ENCODE measurements at places on chromosomes 5 and 9. TPM values are rescaled to one million over a fixed set of nuclear protein-coding genes. Genes with fewer than 3 reads are reported as not detected.

Gene TMEM215
- polyA plus RNA-seq: not detected

Gene EXD3
- polyA plus RNA-seq: 15.9 TPM

Gene SPATA31D4
- not detected for polyA plus RNA-seq

DNA sequence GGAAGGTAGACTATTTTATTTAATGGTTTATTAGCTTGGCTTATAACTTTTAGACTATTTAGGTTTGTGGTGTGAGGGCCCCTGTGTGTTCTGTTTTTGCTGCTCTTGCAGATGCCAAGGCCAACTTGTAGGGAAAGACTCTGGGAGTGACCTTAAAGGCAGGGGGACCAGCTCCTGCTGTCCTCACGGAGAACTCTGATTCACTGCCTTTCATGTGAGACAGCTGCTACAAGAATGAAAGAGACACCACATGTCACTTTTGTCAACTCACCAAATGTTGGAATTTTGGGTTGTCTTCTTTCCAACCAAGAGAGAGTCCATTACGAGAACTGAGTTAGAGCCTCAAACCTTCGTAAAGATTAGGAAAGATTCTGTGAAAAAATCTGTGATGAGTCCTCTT is 258.3 kb upstream of the ADAMTSL1 start:
- DNase-seq: no peak

DNA sequence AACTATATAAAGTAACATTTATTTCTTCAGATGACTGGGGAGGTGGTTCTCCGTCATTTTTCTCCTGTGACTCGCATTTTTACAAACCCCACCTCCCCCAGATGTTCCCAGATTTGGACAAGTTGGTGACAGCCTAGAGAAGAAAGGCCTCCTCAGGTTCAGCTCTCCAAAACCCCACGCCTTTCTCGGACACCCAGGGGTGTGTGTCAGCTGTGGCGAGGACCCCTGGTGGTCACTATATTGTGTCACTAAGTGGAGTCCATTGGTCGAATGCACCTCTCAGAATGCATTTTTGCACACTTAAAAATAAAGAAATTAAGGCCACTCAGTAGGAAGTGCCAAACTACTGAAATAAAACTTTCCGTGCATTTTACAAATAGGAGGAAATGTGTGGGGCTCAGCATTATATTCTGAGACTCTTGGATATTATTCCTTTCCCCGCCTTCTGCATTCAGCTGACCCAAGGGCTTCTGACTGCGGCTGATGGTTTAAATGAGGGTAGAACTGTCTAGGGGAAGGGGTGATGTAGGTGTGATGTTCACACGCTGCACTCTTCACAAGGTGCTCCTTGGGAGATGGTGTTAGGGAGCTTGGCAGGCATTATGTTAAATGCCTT is 47.6 kb downstream of the ACO1 start:
- DNase-seq: no peak

DNA sequence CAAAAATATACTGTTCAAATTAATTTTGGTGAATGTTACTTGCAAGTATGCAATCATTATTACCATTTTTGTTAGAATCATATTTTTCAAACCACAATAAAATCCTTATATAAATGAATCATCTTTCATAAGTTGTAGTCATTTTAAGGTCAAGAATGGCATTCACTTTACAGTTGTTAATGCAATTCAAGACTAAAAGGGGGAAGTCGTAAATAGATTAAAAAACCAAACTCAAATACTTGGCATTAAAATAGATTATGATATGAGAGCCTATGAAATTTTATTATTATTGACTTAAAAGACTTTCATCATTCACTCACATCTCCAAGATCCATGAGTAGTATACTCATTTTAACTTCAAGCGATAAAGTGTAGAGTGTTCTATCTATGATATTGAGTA is 11.6 kb downstream of the CDH9 start:
- no peak for DNase-seq

DNA sequence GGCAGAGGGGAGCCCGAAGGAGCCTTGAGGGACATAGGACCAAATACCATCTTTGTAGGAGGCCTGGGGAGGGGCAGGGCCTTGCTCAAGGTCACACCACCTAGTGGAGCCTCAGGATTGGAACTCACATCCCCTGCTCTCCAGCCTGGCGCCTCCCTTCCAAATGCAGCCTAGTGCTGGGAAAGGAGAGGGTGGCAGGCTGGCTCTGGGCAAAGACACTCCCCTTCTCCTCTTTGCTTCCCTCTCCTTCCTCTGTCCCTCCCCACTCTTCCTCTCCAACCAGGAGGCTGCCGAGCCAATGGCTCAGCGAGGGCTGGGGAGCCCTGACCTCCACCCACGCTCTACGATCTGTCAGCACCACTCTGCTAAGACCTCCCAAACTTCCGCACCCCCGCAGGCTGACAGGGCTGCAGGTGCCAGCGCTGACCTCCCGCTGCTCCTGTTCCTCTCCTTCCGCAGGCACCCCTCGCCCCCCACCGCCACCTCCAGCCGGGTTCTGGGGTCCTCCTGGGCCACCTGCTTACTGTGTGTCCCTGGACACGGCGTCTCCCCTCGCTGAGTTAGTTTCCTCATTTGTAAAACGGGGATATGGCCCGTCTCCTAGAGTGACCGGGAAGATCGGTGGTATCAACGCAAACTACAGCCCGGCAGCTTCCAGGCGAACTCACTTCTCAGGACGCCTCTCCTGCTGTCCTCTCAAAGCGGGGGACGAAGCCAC is 52.9 kb downstream of the C9orf50 start:
- DNase-seq: peak; percentile 80

DNA sequence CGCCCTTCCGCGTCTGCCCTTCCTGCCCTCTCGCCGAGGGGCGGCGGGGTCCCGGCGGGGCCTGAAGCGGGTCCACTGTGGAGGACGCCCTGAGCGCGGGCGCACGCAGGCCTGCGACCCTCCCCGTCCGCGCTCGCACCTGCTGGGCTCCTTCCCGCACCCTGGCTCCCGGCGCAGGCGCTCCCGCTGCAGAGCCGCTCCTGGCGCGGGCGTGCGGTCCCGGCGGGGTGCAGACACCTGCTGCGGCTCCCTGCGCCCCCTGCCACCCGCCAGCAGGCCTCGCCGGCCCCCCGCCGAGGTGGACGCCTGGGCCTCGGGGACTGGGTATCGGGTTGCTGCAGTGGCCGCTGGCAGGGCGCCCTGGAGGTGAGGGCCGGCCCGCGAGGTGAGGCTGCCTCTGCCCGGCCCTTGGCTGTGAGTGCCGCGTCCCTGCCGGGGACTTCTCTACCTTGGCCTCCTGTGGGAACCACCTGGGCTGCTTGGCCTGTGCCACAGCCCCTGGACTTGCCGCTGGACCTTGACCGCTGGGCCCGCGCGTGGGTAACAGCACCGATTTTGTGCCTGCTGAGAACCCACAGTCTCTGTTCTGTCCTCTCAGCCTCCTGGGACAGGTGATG is 627 bp downstream of the ARRDC1 start:
- DNase-seq: peak; percentile 80

GRCh38 chr5:172090976-172091547 is 84.6 kb upstream of the FBXW11 start:
- no peak for DNase-seq

DNA sequence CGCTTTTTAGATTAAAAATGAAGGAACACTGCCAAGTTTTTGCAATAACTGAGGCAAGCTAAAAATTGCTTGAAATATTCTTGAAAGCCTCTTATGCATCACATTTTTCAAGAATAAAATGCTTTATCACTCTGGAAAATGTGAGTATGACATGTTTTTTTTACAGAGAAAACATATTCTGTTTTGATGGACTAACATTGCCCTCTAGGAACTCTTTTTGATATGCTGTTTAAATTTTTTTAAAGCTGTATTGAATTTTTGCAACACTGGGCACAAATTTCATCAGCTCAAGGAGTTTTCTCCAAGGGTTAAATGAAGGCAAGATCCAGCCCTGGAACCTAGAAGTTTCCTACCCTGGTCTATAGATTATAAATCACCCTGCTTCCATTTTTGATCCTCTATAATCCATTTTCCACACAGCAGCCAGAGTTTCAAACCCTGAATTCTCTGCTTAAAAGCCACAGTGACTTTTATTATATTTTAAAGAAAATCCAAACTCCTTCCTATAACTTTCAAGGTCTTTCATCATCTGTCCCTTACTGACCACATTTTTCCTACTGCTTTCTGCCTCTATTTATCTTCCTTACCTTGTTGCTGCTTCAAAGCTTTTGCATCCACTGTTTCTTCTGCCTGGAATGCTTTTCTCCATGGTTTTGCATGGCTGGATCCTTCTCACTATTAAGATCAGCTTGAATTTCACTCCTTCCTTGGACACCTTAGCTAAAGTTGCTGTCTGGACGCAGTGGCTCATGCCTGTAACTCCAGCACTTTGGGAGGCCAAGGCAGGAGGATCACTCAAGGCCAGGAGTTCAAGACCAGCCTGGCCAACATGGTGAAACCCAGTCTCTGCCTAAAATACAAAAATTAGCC is 60.9 kb downstream of the IL31RA start:
- no peak for DNase-seq

GRCh38 chr5:35785601-35786085 is 71.0 kb upstream of the IL7R start:
- no peak for DNase-seq

GRCh38 chr5:72134226-72134899 is 27.1 kb downstream of the MAP1B start:
- DNase-seq: no peak

DNA sequence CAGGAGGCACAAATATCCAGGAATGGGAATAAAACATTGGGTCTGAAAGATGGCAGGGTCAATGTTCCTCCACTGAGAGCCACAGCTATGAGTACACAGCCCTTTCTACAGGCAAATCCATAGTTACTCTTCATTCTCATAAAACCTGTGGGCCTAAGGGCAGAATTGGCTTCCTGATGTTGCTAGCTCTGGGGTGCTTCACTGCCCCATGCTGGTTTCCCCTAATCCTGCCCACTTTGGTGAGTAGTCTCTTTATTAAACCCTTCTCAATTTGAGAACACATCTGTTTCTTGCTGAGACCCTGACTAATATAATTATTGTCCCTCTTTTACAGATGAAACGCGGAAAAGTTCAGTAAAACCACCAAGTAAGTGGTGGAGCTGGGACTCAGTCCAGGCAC is 66.3 kb upstream of the RAI14 start:
- no peak for DNase-seq

Measured in aorta (tissue), 5 donors.